ENCODE measurements at places on chromosomes 7 and 10.

- no peak for DNase-seq
Observed at GRCh38 chr10:120584786-120585185, 127.8 kb downstream of the PLPP4 start.

GRCh38 chr7:68309271-68309670 is 1289.0 kb upstream of the AUTS2 start:
- DNase-seq, result no peak

GRCh38 chr10:59560161-59560560 is 149.5 kb downstream of the SLC16A9 start:
- no peak for DNase-seq

DNA sequence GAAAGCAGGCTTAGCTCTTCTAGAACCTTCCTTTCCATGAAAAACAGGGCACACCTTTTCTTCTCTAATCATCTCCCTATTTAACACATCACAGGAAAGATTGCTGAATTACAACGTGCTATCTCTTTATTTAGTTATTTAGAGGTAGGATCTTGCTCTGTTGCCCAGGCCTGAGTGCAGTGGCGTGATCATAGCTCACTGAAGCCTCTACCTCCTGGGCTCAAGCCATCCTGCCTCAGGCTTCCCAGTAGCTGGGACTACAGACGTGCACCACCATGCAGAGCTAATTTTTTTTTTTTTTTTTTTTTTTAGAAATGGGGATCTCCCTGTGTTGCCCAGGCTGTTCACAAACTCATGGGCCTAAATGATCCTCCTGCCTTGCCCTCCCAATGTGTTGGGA is 251.2 kb downstream of the PRPF18 start:
- DNase-seq, result no peak

DNA sequence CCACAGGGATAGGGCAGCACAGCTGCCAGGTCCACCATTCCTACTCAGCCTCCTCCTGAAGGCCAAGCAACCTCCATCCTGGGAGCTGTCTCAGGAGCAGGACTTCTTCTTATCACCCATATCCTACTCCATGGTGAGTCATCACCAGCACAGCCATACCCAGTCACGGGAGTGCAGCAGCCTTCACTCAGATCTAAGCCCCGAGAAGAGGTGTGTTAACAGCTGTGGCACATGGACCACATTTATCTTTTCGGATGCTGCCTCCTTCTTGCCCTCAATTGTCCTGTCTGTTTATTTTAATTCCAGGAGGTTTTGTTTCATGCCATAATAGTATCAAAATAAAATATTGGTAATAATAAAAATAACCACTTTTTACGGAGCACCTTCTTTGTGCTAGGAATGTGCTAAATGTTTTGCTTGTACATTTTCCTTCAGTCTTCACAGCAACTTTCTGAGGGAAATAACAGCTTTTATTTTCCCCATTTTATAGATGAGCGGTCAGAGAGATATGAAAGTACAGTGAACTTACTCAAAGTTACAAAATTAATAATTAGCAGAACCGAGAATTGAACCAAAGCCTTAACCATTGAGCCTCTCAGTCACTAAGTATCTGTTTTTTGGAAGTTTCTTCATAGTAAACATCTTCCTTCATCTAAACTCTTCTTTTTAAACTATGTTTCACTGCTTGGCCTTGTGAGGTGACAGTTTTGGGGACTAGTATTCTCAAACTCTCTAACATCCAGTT is 2.5 kb upstream of the KEL start:
- no peak for DNase-seq

DNA sequence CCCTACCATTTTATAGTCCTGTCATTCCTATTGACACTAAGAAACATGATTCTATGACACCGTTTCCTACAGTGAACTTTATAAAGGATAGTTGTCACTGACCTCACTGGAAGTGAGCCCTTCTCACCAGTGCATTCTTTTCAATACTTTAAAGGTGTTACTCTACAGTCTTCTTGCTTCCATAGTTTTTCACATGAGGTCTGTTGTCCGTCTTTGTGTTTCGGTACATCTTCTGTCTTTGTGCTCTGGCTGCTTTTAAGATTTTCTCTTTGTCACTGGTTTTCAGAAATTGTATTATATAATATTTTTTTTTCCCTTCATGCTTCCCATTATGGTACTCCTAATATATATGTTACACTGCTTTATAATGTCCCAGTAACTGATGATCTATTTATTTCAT is 174.2 kb downstream of the KIF20B start:
- DNase-seq, result no peak

DNA sequence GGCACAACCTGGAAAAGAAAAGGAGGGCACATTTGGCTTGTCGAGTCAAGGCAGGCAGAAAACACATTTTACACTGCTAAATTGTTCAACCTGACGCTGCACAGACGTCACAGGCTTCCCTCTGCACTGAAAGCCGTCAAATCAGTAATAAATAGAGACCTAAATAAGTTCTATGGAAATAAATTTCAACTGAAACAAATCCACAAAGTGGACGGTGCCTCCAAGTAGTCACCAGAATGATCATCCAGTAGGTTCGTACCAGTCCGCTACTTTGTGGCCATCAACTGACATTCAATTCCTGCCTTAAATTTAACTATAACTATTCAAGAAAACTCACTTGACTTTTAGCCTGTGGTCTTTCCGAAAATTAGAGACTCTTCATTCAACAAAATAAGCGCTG is 49.0 kb downstream of the NPVF start:
- no peak for DNase-seq

DNA sequence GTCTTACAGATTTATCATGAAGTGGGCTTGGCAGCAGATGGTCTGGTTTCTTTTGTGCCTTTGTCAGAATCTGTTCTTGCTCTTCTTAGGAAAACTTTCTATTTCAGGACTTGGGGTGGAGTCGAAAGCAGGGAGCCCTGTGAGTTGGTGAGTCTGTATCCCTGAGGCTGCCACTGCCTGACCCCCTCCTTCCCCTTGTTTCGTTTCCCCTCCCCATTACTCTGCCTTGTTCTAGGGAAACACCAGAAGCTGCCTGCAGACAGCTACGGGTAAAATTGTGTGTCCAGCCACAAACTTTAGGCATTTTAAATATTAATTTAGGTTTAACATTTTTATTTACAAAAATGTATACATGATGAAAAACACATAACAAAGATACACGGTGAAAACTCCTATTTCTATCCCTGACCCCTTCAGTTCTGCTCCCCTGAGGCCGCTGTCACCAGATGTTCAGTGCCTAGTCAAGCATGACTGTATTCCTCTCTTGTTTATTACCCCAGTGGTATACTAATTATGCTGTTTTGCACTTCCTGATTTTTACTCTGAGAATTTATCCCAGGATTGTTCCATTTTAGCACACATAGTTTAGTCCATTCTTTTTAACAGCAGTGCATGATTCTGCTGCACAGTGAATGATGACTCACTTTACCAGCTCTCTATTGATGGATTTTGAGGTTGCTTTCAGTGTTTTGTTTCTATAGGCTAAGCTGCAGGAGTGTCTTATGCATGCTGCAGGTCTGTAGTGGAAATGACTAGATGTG is 9.1 kb downstream of the TSPAN14 start:
- peak; percentile 40 for DNase-seq

DNA sequence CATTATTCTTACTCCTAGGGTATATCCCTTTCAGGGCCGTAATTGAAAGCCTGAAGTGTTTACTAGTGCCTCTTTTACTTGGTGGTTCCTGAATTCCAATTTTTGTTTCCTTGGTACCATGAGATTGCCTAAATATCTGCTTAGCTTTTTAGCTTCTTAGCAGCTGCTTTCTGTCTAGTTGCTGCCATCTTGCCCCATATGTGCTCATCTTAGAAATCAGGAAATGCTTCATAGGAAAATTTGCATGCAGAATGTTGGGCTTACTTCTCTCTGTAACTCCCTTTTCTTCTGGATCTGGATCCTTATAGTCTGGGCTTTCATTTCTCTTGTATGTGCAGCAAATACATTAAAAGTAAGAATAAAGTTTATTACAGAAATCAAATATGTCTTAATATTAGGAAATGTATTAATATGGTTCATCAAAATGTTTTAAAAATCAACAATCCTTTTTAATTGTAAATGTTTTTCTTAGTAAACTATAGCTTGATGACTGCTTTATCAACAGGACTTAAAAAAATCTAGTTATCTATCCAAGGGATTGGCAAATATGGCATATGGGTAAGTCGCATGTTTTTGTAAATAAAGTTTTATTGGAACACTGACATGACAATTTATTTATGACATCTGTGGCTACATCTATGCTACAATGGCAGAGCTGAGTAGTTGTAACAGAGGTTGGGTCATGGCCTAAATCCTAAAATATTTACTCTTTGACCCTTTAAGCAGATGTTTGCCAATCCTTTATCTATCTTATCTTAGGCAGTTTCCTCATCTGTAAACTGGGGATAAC is 73.5 kb upstream of the CDK6 start:
- no peak for DNase-seq

Measured in A172 (cell line).